ENCODE measurements at places on chromosomes 7 and 10.

GRCh38 chr7:98997846-98998245 is 119.5 kb downstream of the TRRAP start:
- DNase-seq, result no peak

- no peak for DNase-seq
Measured at GRCh38 chr7:150799741-150800580, at the start of gene TMEM176B. Gene TMEM176B (minus strand): TSS chr7:150800364. CDS start chr7:150796569, 3,795 bp downstream.

DNA sequence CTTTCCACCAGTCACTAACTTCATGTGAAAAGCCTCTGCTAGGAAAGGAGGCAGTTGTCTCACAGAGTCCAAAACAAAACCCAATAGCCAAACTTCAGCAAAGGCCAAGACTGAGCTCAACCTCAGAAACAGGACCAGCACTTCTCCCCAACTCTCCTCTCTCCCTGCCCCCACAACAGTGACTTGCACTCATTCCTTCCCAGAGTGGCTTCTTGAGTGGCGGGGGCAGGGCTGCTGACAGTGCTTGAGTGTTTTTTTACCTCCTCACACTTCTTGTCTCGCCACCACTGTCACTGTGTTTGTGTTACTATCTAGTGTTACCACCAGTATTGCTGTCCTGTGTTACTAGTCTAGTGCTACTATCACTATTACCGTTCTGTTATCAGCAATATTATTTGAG is 206.8 kb downstream of the KLF6 start:
- DNase-seq, result no peak

GRCh38 chr7:113283861-113284260 is 165.5 kb upstream of the SMIM30 start:
- DNase-seq, result no peak

DNA sequence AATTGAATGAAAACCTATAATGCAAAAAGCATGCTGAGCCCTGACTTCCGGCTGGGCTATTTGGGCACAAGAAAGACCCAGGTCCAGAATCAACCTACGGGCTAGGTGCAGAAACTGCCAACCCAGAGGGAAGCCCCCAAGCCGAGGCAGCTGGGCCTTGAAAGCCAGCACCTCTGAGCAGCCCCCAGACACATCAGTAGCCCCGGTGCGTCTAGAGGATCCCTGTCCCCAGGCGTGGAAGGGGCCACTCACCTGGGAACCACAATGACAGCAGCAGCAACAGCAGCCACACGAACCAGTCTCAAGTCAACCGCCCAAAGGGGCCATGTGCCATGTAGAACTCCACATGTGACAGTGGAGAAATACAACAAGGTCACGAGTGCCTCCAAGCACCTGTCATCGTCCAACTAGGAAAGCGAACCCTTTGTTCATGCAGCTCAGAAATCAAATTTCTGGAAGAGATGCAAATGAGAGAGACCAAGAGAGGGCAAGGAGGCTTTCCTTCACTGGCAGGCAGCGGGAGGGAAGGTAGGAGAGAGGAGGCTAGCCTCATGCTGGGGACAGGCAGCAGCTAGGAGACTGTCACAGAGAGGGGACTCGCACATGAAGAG is 57.5 kb upstream of the CHST15 start:
- DNase-seq, result no peak

- DNase-seq, result no peak
Measured at GRCh38 chr10:118940386-118940785, 89.1 kb upstream of the NANOS1 start.

All from stimulated activated CD4-positive, alpha-beta T cell treated with anti-CD3 and anti-CD28 coated beads, Interleukin-4, amount 100 ng/mL, for 24 hours (primary cell).